ENCODE measurements at places on chromosomes 13 and 19.

DNA sequence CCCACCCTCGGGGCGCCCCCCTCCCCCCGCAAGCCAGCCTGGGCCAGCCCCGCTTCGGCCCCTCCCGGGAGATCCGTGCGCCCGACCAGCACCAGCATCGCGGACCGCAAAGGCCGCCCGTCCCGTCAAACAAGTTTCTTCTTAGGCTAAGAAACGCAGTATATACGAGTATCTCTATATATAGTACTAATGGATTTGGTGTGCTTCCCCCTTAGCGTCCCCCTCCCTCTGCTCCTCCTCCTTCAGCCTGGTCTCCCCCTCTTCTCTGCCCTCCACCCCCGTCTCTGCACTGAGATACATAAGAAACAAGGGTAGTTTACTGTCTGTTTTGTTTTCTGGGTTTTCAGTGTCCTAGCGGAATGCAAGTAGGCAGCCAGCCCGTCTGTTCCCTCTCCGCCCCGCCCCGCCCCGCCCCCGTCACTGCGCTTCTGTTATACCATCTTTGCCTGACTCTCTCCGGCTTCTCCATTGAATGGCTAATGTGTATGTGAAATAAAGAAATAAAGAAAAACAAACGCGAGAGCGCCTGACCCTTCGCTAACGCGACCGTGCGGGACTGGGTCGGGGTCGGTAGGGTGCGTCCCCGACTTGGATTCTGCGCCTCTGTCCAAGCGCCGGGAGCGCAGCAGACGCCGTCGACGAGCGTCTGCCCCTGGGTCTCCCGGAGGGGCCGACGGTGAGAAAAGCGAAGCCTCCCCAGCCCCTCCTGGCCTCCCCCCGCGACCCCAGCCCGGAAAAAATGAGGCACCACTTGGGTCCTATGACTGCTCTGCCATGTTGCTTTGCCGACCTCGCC, 4.2 kb downstream of the LYL1 start:
- DNase-seq: no peak

DNA sequence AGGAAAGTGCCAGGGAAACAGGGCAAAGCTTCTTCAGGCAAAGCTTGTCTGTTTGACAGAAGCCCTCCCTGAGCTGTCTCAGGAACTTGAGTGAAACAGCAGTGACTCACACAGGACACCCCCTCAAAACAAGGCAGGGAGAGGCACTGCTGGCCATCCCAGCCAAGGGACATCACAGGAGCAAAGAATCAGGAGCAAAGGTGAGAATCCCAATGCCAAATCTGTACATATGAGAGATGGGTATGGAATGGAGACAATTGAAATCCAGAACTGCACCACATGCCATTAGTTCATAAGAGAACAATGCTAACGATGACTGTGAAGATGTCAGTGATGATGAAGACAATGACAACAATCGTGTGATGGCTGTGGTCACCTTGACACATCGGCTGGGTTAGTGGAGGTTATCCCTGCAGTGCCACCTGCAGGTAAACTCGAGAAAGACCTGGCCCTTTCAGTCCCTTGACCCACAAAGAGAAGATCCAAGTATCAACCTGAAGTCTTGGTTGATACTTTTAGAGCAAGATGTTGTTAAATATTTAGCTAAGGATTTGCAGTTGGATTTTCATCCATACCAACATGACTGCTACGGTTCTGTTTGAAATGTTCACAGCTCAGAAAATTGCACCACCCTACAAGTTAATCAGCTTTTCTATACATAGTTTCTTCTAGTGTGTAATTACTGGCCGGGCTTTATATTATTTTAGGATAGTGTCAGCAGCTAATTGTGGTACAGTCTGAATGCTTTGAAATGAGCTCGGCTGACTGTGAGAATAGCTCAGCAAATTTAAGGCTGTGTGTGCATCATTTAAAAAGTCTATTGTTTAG, 42.0 kb upstream of the IPO5 start:
- DNase-seq: no peak

DNA sequence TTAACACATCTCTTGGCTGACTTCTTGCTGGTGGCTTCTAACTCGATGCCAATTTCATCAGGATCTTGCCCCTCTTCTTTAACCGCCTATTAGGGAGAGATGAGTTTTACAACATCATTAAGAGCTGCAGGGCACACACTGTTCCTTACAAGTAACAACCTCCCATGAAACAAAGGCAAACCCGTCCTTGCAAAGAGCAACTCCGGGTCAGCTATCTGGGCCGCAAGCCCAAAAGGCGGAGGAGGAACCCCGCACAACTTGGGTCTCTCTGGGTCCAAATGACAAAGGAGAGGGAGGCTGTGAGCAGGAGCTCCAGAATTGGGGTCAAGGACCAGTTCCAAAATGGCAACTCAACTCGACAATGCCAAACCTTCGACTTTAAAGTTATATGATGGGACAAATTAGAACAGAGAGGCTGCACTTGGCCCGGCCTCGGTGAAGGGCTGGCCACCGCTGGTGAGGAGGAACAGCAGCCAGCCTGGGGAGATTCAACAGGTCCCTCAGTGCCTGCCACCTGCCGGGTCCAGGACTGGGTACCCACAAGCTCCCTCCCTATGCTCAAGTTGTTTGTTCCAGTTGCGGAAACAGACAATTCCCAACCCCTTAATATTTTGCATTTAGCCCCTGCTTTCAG, 1.1 kb downstream of the SAFB2 start:
- DNase-seq: no peak

GRCh38 chr13:97849305-97849704, 104.2 kb upstream of the IPO5 start:
- no peak for DNase-seq

GRCh38 chr13:110832205-110832479, 82.7 kb downstream of the ANKRD10 start:
- DNase-seq: no peak

- no peak for DNase-seq
Measured at GRCh38 chr19:3914199-3914598, 18.7 kb upstream of the NMRK2 start.

DNA sequence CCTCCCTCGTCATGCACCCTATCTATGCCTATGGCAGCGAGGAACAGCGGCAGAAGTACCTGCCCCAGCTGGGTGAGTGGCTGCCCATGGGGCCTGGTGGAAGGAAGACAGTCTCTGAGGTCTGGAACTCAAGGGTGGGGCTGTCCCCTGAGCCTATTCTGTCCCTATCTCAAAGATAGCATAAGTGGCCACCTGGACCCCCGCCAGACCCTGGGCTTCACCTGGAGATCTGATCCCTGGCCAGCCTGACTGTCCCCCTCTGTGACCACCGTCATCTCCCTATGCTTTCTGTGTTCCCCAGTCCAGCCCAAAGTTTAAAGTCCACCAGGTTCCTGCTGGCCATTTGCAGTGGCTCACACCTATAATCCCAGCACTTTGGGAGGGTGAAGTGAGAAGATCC, 2.6 kb downstream of the GCDH start:
- no peak for DNase-seq

DNA sequence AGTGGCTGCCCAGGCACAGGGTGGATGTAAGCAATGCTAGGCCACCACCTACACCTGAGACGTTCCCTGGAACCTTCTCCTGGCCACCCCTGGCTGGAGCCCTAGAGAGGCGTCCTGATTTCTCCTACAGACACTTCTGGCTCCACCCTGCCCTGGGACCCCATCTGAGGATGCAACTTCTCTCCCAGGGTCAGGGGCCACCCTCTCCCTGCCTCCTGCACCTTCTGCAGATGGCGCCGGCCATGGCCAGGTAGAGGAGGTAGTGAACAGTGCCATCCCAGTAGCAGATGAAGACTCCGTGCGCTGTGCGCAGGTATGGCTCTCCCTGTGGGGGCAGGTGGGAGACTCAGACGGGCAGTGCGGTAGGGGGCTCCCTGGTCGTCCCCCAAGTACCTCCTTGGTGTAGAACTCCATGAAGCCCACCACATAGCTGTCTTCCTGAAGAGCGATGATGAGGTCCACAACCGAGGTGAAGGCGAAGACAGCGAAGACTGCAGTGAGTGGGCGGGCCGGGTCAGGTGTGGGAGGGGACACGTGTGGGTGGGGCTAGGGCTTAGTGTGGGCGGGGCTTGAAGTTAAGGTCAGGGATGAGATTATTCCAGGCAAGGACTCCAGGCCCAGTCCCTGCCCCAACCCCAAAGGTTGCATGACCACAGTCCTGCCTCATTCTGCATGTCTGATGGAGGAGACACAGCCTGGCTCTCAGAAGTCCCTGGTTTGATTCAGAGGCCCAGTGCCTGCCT, 3.0 kb downstream of the TM6SF2 start:
- DNase-seq: no peak

GRCh38 chr19:29170554-29170953, 42.4 kb downstream of the UQCRFS1 start:
- no peak for DNase-seq

DNA sequence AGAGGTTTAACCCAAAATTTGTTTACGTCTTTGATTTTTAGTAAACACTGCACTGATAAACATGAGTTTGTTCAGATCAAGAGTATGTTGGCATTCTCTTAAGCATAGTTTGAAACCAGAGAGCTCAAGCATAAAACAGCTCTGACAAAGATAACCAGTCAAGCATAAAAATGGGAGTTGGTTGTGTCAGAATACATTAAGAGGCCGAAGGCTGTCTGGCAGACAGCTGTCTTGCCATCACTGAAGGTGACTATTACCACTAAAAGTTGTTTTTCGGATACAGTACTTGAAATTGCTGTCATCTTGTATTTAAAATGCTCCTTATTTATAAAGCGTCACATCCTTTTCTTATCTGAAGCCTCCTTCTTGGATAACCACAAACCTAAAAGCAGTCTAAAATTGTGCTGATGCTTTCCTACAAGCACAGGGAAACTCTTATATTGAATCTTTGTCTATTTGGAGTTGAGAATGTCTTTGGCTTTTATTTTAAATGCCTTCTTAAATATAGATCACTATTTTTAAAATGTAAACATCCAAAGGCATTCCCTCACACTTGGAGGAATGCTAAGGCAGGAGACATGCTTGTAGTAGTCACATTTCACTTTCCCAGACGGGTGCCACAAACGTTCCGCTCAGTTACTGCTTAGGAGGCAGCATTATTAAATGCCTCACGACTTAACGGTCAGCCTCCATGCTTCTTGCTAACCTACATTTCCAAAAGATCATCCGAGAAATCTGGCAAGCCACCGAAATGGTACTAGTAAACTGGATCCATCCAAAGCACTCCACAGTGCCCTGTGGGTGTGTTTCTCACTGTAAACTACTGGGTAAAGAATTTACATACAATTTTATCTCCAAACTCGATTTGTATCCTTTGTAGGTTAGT, 1.5 kb downstream of the SMAD9 start:
- DNase-seq: no peak

GRCh38 chr19:13623716-13624710, 117.7 kb upstream of the CACNA1A start:
- DNase-seq: no peak

GRCh38 chr19:10797541-10798256, 38.3 kb downstream of the TMED1 start:
- peak; percentile 72 for DNase-seq

DNA sequence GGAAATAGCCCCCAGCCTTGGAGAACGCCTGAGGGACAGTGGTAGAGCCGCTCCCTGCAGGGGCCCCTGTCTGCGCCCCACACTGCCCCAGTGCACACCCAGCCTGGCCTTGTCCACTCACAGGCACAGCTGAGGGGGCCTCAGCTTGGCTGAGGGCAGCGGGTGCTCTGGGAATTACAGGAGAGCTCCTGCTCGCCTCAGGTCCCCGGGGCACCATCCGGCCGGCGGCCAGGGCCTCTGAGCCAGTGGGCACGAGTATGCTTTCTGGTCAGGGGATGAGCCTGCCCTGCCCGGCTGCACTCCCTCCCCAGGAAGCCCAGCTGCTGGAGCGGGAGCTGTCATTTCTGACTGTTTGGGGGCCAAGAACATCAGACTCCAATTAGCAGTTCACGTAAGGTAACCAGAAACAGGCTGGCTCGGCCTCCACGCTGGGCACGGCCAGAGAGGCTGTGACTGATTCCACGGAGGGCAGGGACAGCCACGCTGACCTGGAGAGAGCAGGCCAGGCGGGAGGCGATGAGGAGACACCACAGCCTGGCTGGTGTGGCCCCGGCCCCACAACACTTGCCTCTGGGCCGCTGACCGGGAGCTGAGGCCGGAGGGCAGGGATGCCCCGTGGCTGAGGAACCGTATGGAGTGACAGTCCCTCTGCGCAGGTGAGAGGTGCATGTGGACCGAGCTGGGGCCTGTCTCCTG, 15.4 kb downstream of the CEBPG start:
- no peak for DNase-seq

DNA sequence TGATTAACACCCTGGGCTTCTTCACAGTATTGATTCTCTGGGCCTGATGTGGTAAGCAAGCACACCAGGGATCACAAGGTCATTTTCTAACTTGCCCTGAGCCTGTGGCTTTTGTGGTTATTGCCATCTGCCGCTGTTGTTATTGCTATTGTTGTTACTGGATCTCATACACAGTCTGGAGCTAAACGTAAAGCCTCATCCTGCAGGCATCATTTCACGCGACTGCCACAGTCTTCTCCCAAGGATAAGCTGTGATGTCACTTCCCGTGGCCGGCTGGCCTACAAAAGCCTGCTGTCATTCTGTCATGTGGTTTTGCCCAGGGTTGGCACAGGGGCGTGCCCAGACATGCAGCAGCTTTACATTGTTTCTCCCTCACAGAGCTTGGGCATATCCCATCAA, 154.0 kb upstream of the GPR12 start:
- no peak for DNase-seq

- no peak for DNase-seq
Measured at GRCh38 chr19:46113726-46114125, 10.8 kb downstream of the IGFL3 start.

- no peak for DNase-seq
Measured at GRCh38 chr13:20696073-20696472, 7.4 kb upstream of the IL17D start.

Measured in stimulated activated CD4-positive, alpha-beta T cell treated with anti-CD3 and anti-CD28 coated beads, Interleukin-12 subunit alpha, Interleukin-12 subunit beta, amount 100 ng/mL, for 4 hours (primary cell).